Activated T-helper 17 cell treated with anti-CD3 and anti-CD28 coated beads, Interleukin-2, amount 50 U/mL, for 72 hours (primary cell): ENCODE measurements at places on chromosomes 5 and 9.

- ATAC-seq, result no peak
These were observed 36.8 kb downstream of the TGFBI start for GRCh38 chr5:136065588-136065987.

DNA sequence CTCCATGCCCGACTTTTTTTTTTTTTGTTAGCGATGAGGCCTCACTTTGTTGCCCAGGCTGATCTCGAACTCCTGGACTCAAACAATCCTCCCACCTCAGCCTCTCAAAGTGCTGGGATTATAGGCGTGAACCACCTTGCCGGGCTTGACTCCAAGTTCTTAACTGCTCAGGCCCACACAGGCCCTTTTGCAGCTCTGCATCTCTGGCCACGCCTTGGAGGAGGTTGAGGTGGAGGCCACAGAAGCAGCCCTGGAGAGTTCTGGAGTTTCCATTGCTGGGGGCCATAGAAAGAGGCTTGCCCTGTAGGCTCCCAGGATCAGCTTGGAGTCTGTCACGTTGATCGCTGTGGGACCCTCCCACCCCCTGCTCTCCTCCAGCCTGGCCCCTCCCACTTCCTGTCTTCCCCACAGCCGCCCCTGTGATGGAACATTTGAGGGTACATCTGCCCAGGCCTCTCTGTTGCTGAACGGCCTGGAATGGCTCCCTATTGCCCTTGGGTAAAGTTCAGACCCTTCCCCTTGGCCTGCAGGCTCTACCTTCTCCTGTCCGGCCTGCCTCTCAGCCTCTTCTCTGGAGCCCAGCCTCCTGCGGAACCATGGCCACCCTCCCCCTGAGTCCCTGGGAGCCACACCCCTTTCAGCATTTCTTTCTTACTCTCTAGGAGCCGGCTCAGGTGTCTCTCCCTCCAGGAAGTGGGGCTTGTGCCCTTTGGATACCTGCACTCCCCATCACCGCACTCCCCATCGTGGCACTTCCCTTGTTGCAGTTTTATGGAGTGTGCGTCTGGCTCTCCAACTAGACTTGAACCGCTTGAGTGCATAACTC is 30.4 kb upstream of the IER5L start:
- ATAC-seq, result no peak

- ATAC-seq, result no peak
These were observed 2.6 kb upstream of the EGFL7 start for GRCh38 chr9:136659861-136660784.

GRCh38 chr5:23977997-23978396 is 470.6 kb downstream of the PRDM9 start:
- ATAC-seq, result no peak

- no peak for ATAC-seq
These were observed 48.4 kb downstream of the MRPL36 start for GRCh38 chr5:1751026-1751863.

DNA sequence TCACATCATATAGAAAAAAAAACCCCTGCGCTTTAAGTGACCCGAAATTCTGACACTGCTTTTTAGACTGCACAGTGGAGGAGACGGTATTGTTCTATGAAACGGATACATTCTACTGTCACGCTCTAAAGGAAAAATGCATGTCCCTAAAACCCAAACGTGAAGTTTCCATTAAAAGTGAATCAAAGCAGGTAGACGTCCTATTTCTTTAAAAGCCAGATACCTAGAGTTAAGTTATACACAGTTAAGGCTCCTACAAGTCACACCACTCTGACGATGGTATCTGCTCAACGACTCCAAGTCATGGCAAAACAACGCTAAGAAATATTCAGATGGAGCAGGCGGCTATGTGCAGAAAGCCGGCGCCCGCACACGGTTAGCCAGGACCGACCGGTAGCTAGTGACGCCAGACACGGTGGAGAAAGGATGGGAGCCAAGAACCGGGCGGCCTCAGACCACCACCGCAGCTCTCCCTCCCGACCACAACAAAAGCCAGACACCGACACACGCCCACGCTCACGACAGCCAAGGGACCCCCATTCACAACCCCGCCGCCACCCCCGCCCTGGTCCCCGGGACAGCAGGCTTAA is 734 bp downstream of the SKP1 start:
- peak; percentile 40 for ATAC-seq

DNA sequence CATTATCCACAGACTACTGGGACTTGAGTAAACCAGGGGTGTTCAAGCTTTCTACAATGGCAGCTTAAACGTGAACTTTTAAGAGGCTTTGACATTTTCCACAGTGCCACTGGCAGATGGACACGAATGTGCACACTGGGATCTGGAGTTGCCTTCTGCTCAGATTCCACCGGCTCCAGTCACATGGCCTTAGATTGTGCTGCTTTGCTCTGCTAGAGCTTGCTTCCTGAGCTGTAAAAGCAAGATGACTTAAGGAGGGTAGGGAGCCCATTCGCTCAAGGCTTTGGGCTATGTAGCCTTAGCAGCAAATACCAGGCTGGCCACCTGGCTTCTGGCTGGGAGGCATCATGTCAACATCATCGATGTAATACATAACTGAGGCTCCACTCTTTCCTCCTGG is 436.9 kb downstream of the MED10 start:
- no peak for ATAC-seq

DNA sequence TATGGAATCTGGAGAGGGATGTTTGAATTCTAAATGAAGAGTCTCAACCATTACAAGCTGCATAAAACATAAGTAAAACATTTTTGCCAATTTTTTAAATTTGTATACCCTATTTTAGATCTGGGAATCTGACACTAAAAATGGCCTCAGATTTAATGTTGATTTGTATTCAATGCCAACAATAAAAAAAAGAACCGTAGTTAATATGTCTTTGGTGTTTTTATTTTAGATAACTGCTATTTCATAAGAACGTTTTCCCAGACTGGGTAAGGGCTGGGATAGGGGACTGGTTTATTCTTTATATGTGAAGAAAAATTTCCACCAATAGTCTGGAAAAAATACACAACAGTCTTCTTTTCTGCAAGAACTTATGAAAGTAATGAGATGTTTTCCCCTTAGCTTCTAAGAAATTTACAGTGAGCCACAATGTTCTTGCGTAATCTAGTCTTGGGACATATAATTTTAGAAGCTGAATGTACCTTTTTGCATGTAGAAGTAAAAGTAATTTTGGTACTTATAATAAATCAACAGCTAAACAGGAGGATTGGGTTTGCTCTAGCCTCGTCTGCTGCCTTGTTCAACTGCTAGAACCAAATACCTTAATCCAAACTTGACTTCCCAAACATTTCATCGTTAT is 244.6 kb upstream of the EFNA5 start:
- ATAC-seq, result no peak

- ATAC-seq, result peak; percentile 9
These were observed 17.4 kb downstream of the ELOVL7 start for GRCh38 chr5:60826653-60827052.

DNA sequence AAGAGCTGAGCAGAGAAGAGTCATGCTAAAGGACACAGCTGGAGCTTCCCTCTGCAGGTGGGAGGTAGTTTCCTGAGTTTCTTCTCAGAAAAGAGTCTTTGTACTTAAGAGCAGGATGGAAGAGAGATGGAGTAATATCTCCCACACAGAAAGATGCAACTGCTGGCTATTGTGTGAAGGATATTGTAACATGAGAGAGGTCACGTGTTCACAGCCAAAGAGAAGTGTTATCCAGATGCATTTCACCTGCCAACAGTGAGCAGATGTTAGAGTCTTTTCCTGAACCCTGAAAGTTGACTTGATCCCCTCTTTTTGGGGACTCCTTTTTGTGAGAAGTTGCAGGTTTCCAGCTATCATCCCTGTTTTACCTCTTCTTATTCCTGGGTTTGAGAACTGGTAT is 14.0 kb upstream of the TRIO start:
- ATAC-seq, result no peak

DNA sequence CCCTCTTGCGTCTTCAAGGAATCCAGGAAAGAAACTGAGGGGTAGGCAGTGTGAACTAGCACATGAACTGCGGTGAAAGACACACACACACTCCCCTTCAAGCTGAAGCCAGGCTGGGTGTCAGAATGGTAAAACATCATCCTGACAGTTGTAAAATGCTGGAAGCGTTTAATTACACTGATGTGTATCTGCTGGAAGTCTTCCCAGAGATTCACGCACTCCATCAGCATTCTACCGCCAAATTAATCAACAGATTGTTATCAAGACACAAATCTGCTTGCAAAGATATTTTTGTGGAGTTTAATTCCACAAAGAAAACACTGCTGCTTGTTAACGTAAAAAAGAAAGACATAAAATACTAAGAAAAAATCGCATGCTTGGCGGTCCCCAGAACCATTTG is 241.0 kb upstream of the NFIL3 start:
- no peak for ATAC-seq

DNA sequence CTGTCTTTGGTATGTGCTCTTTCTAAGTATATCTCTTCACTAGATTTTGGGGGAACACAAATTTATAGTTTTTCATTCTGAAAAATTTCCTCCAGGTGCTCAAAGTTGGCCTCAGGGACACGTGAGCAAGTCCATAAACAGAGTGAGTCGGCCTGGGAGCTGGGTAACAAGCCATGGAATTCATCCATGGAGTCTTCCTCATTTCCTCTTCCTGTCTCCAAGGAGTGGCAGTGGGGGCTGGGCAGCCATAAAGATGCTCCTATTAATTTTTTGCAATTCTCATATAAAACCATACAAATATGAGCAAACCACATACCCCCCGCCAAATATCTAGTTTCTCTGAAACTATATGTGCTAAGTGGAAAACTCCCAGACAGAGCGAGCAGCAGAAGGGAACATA is 136.6 kb upstream of the OTULINL start:
- ATAC-seq, result no peak

DNA sequence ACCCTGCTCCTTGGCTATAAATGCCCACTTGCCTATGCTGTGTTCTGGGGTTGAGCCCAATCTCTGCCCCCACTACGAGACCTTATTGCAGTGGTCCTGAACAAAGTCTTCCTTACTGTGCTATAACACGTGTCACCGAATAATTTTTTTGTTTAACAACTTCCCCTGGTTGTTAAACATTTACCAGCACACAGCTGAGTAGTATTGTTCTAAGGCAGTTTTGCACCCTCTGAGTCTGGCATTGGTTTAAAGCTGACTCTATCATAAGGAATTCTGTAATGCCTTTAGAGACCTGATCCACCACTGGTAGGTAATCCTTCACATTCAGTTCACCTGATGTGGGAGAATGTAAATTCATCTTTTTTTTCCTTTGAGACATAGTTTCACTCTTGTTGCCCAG is 25.6 kb upstream of the ANKRD31 start:
- ATAC-seq, result no peak

- ATAC-seq, result no peak
These were observed 86.0 kb downstream of the BRINP1 start for GRCh38 chr9:119283078-119283794.

DNA sequence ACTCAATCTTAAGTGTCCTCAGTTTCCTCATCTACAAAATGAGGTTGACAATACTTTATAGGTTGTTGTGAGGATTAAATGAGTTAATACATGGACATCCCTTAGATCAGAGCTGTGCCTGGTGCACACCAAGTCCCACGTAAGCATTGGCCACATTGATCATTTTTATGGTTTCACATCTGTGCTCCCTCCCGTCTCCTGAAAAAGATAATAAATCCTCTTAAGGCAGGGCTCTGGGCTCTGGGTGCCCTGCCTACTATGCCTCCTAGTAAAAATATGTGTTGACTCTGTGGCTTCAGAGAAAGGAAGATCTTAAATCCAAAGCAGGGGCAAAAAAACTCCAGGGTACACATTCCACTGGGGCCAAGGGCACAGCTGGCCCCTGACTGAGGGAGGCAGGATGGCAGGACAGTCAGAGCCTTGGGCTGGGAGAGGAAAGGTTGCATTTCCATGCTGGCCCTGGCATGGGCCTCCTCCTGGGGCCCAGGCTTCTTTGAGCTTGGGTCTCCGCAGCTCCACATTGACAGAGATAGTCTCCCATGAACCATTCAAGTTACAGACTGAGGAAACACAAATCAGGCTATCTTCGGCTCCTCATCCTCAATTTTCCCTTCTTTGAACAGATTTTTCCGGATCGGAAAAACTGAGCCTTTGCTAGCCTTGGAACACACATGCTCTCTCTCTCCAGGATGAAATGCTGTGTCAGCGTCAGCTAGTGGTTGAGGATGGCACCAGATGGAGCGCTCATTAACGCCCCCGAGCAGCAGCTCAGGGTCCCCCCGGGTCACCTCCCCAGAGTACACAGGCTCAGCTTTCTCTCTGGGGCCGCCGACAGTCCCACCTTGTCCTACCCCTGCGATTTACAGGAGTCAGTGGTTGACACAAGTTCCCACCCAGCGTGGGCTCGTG is 22.4 kb upstream of the KIF12 start:
- no peak for ATAC-seq

- no peak for ATAC-seq
These were observed 110.2 kb downstream of the FBXL7 start for GRCh38 chr5:15610216-15610615.

DNA sequence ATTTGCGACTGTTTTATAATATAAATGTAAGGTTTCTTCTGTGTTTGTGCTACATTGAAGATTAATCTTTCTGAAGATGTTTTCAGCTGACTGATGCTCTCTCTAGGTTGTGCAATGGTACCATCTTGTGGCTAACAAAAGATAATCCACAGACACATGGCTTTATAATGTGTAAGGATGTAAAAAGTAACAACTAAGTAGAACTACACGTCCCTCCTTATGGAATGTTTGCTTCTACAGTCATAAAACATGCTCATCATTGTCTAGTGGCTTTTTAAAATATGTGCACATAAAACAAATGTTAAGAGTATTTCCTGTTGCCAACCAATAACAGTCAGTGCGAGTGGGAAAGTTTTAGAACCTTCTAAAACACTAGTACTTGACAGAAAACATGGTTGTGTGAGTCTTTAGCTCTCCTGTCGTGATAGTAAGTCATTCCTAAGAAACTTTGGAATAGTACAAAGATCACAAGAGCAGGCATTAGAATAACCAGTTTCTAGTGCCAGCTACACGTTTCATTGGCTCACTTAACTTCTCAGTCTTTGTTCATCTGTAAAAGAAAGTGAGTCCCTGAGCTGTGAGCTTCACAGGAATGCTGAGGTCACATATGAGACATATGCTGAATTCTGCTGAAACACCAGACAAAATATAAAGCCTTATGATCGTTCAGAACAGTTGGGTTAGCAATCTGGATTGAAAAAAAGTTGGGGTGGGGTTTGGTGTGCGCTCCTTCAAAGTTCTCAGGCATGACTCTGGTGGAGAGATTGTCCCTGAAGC is 75.7 kb upstream of the GLIS3 start:
- no peak for ATAC-seq

DNA sequence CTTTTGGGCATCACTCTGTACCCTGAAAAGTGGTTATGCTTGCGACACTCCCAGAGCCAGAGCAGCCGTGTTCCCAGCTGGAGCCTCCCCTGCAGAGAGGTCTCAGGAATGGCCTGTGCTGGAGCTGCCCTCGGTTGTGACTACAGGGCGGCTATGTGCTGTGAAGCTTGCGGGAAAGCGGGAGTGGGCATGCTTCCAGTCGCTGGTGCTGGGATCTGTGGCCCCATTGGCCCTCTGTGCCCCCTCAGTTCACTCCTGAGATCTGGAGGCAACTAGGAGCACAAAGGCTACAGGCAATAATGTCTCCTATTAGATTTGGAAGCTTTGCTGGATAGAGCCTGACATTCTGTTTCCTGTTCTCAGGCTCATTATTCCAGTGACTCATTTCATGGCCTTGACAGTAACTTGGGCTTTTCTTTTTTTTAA is 56.9 kb downstream of the GPR107 start:
- no peak for ATAC-seq

- peak; percentile 98 for ATAC-seq
These were observed 172.3 kb downstream of the GNA14 start for GRCh38 chr9:77475641-77476473.

- ATAC-seq, result no peak
These were observed 168.3 kb upstream of the IL12B start for GRCh38 chr5:159498630-159499029.

- no peak for ATAC-seq
These were observed 36.2 kb downstream of the KIF4B start for GRCh38 chr5:155049569-155050383.
